ENCODE measurements at places on chromosomes 2 and 18.

- no peak for DNase-seq
These were observed 25.6 kb upstream of the ZNF407 start for GRCh38 chr18:74571895-74572680.

GRCh38 chr2:43171789-43172188 lies 54.6 kb downstream of the ZFP36L2 start:
- peak; percentile 72 for DNase-seq

DNA sequence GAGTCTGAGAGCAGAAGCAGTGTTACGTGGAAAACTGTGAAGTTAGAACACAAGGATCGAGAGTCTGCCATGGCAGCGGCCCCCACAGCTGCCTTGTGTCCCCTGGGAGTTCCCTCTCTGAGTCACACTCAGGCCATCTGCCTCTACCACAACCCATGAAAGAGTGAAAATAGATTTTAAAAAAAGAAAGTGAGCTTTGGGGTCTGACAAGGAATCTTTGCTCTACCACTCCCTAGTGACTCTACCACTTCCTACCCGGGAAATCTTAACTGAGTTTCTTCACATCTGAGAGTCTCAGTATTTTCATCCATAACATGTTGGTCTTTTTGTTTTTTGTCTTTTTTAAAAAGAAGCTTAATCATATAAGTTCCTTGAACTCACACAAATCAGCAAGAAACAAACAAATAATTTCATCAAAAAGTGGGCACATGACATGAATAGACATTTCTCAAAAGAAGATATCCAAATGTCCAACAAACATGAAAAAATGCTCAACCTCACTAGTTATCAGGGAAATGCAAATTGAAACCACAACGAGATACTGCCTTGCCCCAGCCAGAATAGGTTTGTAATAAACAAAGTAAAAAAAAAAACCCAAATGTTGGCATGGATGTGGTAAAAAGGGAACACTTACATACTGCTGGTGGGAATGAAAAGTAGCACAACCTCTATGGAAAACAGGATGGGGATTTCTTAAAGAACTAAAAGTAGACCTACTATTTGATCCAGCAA lies 2.4 kb upstream of the MSGN1 start:
- DNase-seq: no peak

DNA sequence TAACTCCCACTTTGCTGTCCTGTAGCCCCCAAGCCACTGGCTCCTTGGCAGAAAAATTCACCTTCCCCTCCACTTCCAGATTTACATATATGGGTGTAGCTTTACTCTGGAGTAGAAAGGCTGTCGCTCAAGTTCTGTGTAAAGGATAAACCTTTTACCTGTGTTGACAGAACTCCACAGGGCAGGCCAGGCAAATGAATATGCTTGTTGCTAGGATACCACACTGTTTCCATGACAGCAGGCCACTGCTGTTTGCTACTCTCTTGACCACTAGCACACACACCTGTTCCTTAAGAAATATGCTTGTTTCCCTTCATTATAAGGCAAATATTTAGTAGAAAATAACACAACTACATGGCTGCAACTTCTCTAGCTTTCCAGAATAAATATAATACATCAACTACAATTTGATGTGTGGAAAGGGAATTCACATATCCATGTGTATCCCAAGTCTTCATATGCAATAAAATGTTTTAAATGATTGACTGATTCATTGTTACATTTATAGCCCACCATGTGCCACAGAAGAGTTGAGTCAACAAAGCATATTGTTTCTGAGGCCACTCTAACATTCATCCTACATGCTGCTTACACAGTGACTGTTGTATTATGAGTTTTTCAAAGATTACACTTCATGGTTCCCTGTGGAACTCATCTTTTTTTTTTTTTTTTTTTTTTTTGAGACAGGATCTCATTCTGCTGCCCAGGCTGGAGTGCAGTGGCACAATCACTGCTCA lies 56.2 kb upstream of the ROCK1 start:
- DNase-seq: no peak

DNA sequence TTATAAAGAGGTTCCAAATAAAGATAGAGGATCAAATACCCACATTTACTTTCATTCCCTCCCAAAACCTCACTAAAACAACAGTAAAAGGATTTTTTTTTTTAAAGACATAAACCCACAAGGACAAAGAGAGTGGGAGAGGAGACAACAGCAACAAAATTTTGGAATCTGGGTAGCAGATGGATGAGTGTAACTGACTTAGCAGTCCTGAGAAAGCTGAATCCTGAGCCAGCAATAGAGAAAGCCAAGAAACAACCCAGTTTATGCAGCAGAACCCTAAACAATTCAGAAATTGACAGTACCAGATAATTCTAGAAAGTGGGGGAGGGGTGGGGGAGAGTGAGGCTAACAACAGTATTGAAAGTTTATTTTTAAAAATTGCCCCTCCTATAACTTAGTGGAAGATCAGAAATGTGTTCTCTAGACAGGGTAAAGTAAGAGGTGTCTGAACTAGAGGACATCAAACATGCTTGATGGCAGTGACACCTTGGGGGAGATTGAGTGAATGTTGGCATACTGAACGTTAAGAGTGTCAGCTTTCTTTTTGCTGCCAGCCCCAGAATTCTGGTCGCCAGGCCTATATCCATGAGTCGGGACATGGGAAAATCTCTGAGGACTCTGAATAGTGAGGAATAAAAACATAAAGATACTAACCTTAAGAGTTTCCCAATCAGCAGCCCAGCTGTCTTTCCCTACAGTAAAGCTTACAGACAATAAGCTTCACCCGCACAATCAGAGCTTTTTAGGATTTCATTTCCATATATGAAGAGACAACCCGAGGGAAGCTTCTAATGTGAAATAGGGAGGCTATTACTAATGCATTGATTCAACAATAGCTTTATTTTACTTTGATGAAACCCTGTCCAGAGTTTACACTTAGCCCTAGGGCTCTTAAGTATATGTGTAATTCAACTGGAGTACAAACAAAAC lies 128.0 kb upstream of the ALPP start:
- no peak for DNase-seq

DNA sequence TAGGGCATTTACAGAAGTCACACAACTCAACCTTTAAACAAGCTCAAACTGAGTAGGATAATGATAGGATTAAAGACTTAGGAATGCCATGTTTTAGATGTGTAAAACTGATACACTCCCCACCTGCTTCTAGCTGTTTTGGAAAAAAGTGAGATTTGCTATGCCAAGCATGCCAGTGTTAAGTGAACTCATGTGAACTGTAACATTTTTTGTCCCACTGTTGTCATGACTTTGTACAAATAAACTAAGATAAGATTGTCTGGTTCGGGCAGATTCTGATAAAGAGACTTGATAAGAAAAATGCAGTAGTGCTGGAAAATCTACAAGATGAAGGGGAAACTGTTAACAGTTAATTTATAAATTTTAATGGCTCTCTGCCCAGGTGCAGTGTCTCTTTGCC lies 66.5 kb downstream of the GLS start:
- DNase-seq: peak; percentile 95

- no peak for DNase-seq
These were observed 64.0 kb downstream of the RAB31 start for GRCh38 chr18:9771977-9772660.

DNA sequence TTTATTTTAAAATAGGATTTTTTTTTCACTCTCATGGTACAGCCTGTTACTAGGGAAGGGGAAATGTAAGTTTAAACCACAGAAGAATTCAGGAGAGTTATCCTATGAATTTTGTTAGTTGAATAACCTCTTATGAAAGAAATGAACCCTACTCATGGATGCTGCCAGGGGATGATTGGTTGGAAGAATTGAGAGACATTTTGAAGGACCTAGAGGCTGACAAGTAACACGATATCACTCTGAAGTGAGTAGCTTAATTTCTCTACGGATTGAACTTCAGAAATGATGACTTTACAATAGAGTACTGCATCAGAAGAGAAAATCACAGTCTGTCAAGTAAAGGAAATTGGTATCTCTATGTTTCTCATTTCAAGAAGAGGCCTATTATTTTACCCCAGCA lies 1346.2 kb downstream of the SUCLG1 start:
- DNase-seq: no peak

- DNase-seq: no peak
These were observed 45.1 kb upstream of the ATP6V1B1 start for GRCh38 chr2:70890469-70891065.

GRCh38 chr2:217431577-217432269 lies 571.1 kb downstream of the TNS1 start:
- no peak for DNase-seq

GRCh38 chr2:118050974-118051373 lies 37.1 kb upstream of the CCDC93 start:
- DNase-seq: no peak

GRCh38 chr2:174662859-174663258 lies 65.3 kb upstream of the WIPF1 start:
- DNase-seq: no peak

GRCh38 chr2:58702302-58702885 lies 461.3 kb upstream of the FANCL start:
- DNase-seq: peak; percentile 60

DNA sequence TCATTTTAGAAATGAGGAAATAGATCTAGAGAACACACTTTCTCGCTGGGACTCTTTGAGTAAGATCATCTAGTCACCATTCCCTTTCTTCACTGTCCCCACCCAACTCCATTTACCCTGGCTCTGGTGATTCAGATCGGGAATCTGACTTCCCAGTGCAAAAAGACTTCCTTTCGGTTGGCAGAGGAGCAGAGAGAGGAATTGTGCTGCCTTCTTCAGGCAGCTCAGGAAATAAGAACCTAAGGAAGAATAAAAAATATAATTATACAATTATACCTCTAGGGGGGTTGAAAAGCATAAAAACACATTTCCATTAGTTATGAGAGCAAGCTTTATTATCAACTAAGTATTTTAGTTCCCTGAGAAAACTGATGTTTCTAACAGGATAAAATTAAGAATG lies 9.3 kb upstream of the MPP4 start:
- peak; percentile 67 for DNase-seq

GRCh38 chr2:215982465-215982875 lies 30.9 kb downstream of the MREG start:
- no peak for DNase-seq

DNA sequence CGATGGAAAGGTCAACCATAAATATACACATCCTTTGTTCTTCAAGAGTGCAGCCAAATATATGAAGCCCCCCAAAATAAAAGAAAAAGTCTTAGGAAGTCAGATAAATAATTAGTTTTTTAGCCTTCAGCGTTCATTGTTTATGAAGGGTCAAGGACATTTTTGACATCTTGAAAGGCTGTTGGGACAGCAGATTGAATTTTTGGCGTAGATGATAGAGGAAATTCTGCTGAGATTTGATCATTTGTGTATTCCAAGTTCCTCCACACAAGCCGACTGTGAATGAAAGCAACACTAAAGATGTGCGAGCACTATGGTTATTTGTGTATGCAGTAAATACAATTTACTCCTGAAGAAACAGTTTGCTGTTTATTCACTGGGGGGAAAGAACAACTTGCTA lies 177.8 kb upstream of the PARD3B start:
- DNase-seq: no peak

DNA sequence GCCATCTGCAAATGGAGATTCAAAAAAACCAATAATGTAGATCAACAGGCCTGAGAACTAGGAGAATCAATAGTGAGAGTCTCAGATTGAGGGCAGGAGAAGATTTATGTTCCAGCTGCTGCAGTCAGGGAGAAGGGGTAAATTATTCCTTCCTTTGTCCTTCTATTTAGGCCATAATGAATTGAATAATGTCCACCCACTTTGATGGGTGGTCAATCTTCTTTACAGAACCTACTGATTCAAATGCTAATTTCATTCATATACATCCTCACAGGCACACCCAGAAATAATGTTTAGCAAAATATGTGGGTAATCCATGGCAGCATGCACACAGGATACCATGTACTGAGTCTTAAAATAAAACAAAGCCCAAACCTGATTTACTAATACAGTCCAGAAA lies 695.3 kb upstream of the REG3G start:
- DNase-seq: no peak

- no peak for DNase-seq
These were observed 433.5 kb upstream of the MMADHC start for GRCh38 chr2:150020937-150021673.

DNA sequence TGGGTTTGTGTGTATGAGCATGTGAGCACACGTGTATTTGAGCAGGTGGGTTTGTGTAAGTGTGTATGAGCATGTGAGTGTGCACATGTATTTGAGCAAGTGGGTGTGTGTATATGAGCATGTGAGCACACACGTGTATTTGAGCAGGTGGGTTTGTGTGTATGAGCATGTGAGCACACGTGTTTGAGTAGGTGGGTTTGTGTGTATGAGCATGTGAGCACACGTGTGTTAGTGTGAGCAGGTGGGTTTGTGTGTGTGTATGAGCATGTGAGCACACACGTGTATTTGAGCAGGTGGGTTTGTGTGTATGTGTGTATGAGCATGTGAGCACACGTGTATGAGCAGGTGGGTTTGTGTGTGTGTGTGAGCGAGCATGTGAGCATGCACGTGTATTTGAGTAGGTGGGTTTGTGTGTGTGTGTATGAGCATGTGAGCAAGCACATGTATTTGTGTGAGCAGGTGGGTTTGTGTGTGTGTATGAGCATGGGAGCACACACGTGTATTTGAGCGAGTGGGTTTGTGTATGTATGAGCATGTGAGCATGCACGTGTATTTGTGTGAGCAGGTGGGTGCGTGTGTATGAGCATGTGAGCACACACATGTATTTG lies 169.7 kb downstream of the TWIST2 start:
- no peak for DNase-seq

DNA sequence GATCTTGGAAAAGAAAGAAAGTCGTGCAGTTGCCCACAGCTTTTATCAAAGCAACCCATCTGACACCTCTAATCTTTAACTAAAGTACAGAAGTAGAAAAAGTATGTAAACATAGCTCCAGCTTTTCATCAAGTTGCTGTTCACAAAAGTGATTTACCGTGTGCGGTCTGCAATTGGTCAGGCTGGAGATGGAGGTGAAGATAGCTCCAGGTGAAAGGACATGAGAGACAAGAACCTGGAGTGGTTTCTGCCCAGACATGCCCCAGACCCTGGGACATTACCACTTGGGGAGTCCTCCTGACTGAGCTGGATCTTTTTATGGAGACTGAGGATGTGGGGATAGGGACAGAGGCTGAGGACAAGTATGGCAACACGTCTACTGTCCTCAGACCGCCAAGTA lies 82.7 kb downstream of the LAMA1 start:
- DNase-seq: no peak

GRCh38 chr2:131035112-131035825 lies 58.0 kb downstream of the FAM168B start:
- no peak for DNase-seq

DNA sequence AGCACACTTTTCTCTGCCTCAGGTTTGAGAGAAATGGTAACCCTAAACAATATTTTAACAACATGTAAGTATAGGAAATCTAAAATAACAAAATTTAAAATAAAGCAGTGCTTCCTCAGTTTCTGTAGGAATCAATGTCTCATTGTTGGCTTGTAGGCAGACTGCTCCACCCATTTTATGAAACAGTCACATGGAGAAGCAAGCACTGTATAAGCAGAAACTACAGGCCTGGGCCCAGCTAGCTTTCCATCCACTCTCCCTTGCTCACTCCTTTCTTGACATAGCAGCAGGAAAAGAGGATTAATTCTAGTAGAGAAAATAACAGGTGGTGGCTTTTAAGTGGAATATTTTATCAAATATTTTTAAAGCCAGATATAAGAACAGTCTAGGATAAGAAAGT lies 97.2 kb downstream of the PLEKHM3 start:
- DNase-seq: no peak
